ENCODE measurements at places on chromosomes 12 and 14.

GRCh38 chr12:98909746-98910145 is 264.7 kb downstream of the APAF1 start:
- no peak for DNase-seq

GRCh38 chr14:102760496-102761193 is 16.6 kb upstream of the TRAF3 start:
- DNase-seq: no peak

GRCh38 chr12:69873429-69873828 is 48.4 kb downstream of the MYRFL start:
- DNase-seq: no peak

GRCh38 chr14:75714991-75715390 is 53.9 kb downstream of the TTLL5 start:
- no peak for DNase-seq

- no peak for DNase-seq
Observed at GRCh38 chr14:50667684-50667995, 466 bp downstream of the SAV1 start.

- DNase-seq: no peak
Observed at GRCh38 chr14:89324501-89325298, 92.3 kb downstream of the FOXN3 start.

GRCh38 chr14:105097794-105098127 is 32.5 kb upstream of the GPR132 start:
- DNase-seq: no peak

DNA sequence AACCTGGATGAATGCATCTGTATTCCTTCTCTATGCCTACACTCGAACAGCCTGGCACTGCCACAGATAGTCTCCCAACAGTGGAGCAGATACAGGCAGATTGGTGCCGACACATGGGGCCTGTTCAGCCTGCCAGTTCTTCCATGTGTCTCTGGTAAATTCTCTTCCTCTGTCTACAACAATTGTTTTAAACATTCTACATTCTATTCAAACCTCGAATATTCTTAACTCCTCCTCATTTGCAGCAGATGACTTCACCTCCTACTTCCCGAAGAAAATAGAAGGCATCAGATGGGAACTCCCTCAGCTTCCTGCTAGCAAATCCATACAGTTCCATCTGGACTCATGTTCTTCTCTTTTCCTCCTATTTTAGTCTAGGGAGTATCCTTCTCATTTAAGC is 43.1 kb upstream of the OTOGL start:
- DNase-seq: no peak

DNA sequence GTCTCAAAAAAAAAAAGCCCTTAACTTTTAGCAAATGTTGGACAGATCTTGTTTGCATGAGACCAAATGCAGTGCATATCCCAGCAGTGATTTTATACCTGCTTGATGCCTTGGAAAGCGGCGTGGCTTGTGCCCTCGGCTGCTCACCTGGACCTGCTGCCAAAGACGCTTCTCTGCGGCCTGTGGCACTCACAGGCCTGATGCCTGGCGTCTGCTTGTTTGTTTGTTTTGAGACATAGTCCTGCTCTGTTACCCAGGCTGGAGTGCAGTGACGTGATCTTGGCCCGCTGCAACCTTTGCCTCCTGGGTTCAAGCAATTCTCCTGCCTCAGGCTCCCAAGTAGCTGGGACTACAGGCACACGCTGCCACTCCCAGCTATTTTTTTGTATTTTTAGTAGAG is 5.2 kb downstream of the PGAM5 start:
- no peak for DNase-seq

- DNase-seq: no peak
Observed at GRCh38 chr14:40855343-40855742, 751.3 kb upstream of the LRFN5 start.

- no peak for DNase-seq
Observed at GRCh38 chr12:55711786-55712553, 3.9 kb upstream of the BLOC1S1 start.

GRCh38 chr12:31482816-31483215 is 108.1 kb downstream of the DENND5B start:
- DNase-seq: no peak

GRCh38 chr14:22391908-22392565 is 197.0 kb downstream of the DAD1 start:
- DNase-seq: no peak

- no peak for DNase-seq
Observed at GRCh38 chr14:29054119-29054518, 287.5 kb downstream of the FOXG1 start.

GRCh38 chr12:25365340-25365730 is 114.6 kb upstream of the KRAS start:
- DNase-seq: no peak

GRCh38 chr12:29039013-29039412 is 110.1 kb upstream of the FAR2 start:
- no peak for DNase-seq

Data from thoracic aorta (tissue), 2 donors.